ENCODE measurements at places on chromosomes 11 and 22.

DNA sequence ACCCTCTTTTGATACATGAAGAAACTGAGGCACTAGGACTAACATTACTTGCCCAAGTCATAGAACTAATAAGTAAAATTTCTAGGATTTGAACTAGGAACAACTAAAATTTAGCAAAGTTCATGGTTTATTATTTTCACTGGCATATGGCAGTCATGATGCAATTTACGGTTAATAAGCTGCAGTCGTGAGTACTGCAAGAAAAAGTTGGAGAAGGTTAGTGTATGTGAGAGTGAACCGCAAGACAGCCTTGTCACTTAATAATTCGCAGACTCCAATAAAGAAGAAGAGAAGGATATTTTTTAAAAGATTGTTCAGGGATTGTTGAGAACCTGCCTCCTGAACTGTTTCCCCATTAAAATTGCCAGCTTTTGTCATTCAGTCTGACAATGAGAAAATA is 663.4 kb upstream of the TENM4 start:
- no peak for DNase-seq

GRCh38 chr22:20607157-20607907 is 99.9 kb downstream of the MED15 start:
- DNase-seq: peak; percentile 37

- DNase-seq: no peak
Observed at GRCh38 chr22:28155808-28156207, 236.8 kb upstream of the PITPNB start.

- no peak for DNase-seq
Observed at GRCh38 chr22:27804470-27805297, 3.1 kb upstream of the MN1 start.

DNA sequence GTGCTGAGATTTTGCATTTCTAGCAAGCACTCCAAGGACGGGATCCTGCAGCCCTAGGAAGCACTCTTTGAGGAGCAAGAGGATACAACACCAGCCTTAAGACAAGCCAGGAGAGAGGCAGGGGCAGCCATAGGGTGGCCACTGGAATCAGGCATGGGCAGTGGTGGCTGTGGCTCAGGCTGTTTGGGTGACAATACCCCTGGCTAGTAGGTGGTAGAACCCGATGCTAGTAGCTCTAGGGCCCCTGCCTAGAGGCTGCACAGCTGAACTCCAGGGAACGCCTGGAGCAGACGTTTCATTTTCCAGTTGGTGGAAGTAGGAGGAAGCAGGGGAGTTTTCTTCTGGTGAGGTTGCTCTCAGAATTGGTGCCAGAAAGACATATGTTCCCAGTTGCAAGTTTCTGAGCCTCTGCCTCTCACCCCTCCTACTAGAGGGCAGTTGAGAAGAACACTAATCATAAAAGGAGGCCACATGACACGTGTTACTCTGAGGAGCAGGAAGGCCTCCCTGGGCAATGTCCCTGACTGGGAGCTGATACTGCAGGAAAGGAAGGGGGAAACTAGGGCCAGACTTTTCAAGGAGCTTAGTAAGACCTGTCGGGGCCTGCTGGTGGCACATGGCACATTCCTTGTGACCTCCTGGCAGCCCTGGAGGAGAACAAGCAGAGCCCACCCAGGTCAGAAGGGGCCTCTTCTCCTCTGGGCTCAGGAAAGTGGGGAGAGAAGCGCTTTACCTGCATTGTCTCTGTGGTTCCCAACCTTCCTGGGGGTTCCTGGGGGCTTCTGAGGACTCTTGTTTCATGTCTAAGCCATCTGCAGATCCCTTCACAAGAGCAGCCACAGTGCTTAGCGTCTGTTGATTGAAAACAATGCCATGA is 56.6 kb upstream of the DRD2 start:
- no peak for DNase-seq

GRCh38 chr11:128476729-128477128 is 110.6 kb downstream of the ETS1 start:
- no peak for DNase-seq

GRCh38 chr11:112315861-112316739 is 55.4 kb upstream of the PLET1 start:
- no peak for DNase-seq

DNA sequence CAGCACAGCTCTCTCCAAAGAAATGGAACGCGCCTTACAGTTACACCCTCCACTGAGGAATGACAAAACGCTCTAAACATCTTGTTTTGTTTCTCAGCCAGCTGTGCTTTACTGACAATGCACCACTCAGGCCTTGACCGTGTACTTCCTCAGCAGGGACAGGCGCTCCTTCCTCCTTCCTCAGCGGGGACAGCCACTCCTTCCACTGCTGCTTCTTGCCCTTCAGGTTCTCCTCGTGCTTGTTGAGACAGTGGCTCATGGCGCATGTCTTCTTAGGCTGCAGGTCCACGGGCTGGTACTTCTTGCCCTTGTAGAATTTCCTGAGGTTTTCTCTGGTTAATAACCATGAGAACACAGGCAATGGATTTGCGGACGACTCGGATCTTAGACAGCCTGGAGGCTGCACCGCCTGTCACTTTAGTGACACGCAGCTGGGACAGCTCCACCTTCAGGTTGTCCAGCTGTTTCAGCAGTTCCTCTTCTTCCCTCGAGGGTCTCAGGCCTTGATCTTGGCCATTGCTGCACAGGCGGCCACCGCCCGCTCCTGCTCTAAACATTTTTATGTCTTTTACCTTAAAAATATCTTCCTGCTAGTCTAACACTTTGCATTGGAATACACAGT is 613.8 kb downstream of the BRD1 start:
- no peak for DNase-seq

Measured in DMS79 treated with DMSO at 0.1 percent for 48 hours (cell line).